ENCODE measurements at places on chromosomes 3 and 15.
A peak's percentile ranks its signal among the peaks of the same experiment; 100 is the strongest.

DNA sequence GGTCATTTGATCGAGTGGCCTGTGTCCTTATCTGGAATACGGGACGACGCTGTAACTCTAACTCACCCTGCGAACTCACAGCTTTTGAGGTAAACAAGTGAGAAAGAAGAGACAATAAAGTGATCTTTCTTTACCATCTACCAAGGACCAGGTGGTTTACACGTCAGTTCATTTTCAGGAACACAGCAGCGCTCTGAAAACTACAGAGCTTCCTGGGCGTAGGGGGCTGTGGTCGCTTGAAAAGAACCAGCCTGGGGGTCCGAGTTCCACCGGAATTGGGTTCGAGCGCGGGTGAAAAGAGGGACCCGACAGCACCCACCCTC lies 357 bp downstream of the KIAA1143 start:
- no peak for DNase-seq

GRCh38 chr3:36707623-36708409 lies 56.5 kb downstream of the DCLK3 start:
- DNase-seq, result peak; percentile 30

- no peak for DNase-seq
Measured at GRCh38 chr3:59212128-59212779, 162.4 kb upstream of the CFAP20DC start.

- no peak for DNase-seq
Measured at GRCh38 chr3:74353039-74353438, 261.4 kb downstream of the CNTN3 start.

DNA sequence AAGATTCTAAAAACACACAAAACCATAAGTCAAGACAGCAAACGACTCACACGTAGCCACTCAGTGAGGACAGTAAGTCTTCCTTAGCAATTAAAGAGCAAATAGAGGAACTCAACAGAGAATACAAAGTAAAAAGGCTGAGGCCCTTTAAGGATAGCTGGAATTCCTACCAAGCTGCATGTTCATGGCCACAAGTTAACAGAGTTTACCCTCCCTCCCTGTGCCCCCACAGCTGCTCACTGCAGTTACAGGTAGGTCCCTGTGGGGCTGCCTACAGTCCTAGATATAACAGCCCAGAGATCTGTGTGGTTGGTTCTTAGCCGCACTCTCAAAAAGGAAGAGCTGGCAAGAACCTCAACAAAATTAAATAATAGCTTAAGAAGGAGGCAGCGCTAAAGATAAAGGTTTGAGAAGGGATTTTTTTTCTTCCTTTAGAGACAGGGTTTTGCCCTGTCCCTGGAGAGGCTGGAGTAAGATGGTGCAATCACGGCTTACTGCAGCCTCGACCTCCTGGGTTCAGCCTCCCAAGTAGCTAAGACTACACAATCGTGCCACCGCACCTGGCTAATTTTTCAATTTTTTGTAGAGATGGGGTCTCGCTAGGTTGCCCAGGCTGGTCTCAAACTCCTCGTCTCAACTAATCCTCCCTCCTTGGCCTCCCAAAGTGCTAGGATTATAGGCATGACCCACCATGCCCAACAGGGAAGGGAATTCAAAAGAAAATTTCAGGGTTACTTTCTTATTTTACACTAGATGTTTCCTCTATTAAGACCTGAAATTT lies 19.3 kb downstream of the SFMBT1 start:
- DNase-seq, result no peak

GRCh38 chr3:24043168-24043567 lies 98.1 kb downstream of the NR1D2 start:
- no peak for DNase-seq
